Activated CD4-positive, alpha-beta T cell treated with anti-CD3 and anti-CD28 coated beads, Interleukin-2, amount 50 U/mL, for 16 hours (primary cell): ENCODE measurements at places on chromosomes 3 and 15.
A peak's percentile ranks its signal among the peaks of the same experiment; 100 is the strongest.

DNA sequence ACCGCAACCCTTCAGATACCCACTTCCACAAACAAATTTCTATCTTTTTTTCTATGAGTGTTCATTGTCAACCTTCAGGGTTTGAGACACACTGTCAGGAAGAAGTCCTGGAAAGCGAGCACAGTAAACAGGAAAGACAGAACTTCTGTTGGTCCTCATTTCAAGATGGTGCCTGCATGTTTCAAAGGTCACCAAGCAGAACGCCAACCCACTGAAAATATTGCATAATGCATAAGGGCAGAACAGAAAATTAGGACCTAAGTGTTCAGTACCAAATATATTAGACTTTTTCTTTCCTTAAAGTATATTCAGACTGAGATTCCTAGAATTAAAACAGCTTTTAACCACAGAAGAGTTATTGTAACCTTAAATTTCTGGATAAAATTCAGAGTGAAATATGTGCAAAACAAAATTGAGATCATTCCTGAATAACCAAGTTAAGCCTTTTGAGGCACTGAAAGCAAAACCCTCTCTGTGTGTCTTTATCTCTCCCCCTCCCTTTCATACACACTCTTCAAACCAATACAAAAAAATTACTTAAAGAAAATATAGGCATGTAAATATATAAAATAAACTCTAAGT is 387.8 kb upstream of the THBS1 start:
- DNase-seq = no peak

DNA sequence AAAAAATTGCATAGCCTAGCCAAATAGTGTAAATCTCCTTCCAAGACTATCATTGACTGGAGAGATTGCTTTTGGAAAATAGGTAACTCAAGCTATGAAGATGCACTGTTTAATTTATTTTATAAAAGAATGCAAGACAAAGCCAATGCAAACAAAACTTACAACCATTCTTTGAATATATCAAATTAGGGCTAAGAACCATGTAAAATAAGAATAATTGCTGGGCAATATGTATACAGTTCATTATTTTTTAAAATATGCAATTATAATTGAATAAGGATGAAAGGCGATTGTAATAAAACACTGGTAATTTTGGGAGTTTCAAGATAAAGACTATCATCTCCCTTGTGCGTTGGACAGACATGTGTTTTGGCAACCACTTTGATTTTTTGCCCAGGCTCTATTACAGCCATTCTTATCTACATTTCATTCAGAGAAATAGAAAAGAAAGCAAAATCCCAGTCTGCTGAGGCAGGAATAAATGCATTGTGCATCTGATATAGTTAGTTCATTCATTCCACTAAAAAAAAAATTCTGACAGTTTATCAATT is 242.3 kb upstream of the ROBO1 start:
- no peak for DNase-seq

- no peak for DNase-seq
These were observed 181.7 kb upstream of the MME start for GRCh38 chr3:154898443-154898842.

DNA sequence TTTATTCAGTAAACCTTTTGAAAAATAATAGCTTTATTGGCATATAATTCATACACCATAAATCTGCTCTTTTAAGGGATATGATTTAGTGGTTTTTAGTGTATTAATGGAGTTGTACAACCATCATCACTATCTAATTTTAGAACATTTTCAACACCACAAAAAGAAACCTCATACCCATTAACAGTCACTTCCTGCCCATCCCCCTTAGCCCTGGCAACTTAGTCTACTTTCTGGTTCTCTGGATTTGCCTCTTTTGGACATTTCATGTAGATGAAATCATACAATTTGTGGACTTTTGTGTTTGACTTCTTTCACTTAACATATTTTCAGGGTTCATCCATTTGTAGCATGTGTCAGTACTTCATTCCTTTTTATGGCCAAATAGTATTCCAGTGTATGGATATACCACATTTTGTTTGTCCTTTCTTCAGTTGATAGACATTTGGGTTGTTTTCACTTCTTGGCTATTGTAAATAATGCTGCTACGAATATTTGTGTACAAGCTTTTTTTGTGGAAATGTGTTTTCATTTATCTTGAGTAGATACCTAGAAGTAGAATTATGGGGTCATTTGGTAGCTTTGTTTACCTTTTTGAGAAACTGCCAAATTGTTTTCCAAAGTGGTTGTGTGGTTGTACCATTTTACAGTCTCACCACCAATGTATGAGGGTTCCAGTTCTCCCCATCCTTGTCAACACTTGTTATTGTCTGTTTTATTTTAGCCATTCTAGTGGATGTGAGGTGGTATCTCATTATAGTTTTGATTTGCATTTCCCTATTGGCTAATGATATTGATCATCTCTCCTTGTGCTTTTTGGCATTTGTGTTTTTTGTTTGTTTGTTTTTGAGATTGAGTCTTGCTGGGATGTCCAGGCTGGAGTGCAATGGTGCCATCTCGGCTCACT is 45.8 kb downstream of the SMAD3 start:
- no peak for DNase-seq

GRCh38 chr3:117526470-117527079 is 817.0 kb downstream of the TUSC7 start:
- DNase-seq = no peak

DNA sequence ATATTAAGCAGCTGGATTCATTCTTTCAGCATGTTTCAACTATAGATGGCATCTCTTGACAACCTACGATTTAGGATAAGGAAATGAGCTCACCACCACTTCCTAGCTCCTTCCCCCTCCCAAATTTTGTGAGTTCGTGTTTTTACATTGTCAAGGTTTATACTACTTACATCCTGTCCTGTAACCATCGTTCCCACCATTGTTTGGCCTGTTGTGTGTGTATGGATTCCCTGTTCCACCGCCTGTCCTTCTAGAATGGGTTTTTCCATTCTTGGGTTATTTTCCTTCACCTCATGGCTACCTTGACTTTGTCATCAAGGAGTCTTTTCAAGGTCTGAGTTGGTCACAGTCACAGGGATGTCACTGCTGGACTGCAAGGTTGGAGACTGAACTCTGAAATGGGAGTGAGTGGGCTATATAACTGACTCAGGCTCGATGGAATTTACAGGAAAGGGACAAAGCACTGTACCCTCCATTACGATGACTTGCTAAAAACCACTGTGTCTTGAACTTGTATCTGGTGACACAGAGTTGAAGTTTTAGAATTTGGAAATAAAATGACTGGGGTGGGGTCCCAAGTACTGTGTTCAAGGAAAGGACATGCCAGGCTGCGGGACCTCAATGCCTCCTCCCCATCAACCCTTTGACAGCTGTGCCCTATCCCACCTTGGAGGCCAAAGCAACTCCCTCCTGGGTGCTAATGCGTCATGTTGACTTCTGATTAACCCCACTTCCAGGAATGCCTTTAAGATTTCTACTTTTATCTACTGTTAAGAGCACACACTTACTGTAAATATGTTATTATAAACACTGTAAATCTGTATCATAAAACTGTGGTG is 66.8 kb upstream of the BLM start:
- peak; percentile 46 for DNase-seq

DNA sequence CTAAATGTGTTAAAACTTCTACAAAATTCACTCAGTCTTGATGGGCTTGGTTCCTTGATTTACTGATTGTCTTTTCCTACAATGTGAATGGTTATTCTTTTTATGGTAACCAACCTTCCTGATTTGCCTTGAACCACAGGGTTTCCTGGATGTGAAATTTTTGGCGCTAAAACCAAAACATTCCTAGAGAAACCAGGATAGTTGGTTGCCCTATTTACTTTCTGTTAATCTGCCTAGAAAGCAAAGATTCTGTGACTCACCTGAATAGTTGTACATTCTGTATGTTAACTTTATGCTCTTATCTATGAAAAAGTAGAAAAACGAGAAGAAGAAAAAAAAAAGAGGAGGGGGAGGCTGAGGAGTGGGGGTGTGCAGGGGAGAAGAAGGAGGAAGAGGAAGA is 23.2 kb upstream of the RBP2 start:
- no peak for DNase-seq

- no peak for DNase-seq
These were observed 46.9 kb upstream of the MUC13 start for GRCh38 chr3:124981472-124981871.

DNA sequence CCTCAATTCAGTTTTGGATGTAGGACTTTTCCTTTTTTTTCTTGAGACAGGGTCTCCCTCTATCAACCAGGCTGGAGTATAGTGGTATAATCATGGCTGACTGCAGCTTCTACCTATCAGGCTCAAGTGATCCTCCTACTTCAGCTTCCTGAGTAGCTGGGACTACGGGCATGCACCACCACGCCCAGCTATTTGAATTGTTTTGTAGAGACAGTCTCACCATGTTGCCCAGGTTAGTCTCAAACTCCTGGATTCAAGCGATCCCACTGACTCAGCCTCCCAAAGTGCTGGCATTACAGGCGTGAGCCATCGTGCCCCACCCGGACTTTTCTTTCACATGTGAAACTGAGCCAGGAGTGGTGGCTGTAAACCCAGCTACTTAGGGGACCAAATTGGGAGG is 3.5 kb downstream of the RNU5B-1 start:
- no peak for DNase-seq

- no peak for DNase-seq
These were observed 1.5 kb downstream of the GRM2 start for GRCh38 chr3:51708216-51708845.

DNA sequence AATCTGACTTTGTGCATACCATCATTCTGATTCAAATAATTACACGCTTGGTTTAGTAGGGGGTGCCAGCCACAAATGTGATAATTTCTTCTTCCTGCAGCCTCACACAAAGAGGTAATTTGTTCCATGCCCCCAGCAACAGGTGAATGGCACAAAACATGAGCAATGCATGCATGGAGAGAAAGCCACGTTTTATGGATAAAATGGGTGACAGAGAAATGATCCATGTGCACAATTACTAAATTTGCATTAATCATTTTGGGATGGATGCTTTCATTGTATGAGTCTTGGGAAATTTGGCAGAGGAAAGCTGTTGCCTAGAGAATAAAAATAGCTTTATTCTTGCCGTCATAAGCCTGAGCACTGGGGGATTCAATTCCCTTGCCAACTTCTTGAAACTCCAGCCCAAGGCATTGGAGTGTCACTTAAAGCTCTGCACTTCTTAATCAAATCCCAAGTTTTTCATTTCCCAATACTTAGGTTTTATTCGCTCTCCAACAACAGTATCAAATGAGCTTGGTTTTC is 411.6 kb downstream of the GBE1 start:
- DNase-seq = no peak

DNA sequence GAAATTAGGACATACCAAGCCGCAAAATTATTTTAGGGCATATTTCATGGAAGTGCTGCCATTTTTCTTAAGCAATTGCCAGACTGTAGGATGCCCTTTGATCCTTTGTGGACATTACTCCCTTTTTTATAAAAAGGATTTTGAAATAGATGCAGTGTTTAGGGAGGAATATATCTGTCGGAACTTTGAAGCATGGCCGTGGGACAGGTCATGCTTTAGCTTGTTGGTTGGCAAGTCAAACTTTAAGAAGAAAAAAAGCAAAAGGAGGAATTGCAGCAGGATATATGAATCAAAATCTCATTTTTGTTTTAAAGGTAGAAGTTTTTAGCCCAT is 122.1 kb downstream of the MCTP2 start:
- no peak for DNase-seq

- DNase-seq = no peak
These were observed 4.0 kb upstream of the FAM3D start for GRCh38 chr3:58670506-58671135.

DNA sequence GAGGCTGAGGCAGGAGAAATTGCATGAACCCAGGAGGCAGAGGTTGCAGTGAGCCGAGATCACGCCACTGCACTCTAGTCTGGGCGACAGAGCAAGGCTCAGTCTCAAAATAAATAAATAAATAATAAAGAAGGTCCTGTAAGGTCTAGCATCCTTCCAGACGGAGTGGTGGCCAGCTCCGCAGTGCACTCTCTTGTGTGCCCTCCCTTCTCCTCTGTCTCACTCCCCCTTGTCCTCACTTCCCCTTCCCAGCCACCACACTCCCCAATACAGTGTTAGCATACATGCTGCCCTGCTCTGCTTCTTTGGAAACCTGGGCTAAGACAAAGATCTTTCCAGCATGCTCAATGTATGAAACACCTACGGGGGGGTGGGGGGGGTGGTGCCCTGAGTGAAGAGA is 3.4 kb upstream of the CLN6 start:
- DNase-seq = no peak

- DNase-seq = no peak
These were observed 119.9 kb upstream of the GAP43 start for GRCh38 chr3:115503394-115503793.

- no peak for DNase-seq
These were observed 6.0 kb downstream of the FAM43A start for GRCh38 chr3:194691481-194692283.

- no peak for DNase-seq
These were observed 66.1 kb downstream of the LSM3 start for GRCh38 chr3:14244521-14245247.

DNA sequence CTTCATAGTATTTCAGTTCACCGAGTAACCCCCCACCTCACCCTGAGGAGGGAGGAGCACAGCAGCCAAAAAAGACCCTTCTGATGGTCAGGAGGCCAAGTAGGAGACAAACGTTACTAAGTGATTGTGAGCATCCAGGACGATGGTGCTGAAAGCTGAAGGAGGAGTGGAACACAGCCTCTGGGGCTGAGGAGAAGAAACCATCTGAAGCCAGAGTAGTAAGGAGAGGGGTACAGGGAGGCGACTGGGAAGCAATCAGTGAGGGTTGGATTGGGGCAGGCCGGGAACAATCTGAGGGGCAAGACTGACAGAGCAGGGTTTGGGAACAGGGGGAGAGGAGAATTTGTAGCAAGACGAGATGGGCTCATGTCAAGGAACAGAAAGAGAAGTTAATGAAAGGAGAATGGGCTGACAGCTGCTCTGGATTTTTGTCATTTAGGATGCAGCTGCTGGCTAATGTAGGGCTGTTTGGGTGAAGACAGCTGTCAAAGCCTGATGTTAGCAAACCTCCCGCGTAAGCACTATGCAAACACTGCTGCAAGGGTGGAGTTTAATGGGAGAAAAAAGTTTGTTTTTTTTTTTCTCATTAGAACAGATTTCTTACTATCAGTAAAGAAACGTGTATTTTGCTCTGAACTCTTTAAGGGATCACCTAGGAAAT is 622.2 kb downstream of the EDEM1 start:
- no peak for DNase-seq

DNA sequence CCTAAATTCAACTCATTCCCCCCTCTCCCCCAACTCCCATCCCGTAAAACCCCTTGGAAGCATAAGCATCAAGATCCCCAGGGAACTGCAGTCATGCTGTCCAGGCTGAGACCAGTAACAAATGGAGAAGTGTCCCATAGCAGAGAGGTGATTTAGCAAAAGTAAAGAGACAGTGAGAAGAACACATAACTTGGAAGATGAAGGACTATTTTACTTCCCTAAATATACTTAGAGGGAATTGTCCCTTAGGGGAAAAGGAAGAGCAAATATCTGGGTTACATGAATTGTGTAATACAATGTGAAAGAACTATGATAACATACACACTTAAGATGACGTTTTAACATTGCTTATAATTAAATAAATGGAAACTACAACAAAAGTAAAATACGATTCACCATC is 61.6 kb upstream of the LRRFIP2 start:
- no peak for DNase-seq

- DNase-seq = no peak
These were observed 260.7 kb upstream of the CTNNB1 start for GRCh38 chr3:40938591-40938990.
